RPMI7951 (cell line): ENCODE measurements at places on chromosomes 6 and 20.

GRCh38 chr6:10174056-10174455 lies 240.8 kb downstream of the TFAP2A start:
- no peak for DNase-seq

DNA sequence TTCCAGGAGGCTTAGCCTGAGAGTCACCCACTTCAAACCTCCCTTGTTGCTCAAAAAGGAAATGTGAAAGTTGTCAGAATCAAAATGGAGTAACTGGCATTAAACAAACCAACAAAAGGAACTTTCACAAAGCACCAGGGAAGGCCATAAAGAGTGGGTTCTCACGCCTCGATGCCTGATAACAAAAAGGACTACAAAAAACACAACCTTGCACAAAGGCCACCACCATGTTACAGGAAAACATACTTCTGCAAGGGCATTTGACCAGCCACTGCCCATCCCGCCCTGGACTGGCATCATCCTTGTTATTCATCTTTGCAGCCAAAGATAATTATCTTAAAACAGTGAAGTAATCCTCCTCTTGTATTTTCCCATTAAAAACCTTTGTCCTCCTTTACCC lies 34.8 kb downstream of the RNASET2 start:
- DNase-seq: no peak

DNA sequence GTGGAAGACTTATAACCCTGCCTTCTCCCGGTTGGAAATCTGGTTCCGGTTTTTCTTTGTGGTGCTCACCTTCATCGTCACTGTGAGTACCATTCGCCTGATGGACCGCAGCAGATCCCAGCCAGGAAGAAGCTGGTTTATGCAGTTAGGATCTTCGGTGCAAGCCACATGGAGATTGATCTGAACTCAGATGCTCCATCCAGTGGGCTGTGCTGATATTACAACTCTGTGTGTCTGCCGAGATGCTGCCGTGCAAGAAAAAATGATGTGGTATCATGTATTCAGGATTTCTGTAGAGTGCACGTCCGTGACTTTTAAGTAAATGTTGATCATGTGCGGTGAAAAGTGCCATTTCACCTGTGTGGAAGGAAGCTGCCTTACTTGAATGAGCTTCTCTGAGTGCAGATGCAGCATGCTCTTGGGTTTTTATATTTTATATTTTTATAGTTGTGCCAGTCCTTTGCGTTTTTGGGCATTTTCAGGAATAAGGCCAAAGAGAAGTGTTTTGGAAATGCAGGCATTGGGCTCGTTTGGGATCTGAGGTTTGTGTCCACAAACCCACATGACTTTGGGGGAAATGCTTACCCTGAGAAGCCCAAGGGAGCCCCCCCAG lies 39.2 kb downstream of the DYNLT1 start:
- DNase-seq: peak; percentile 61

- no peak for DNase-seq
Measured at GRCh38 chr20:56417911-56418310, 5.9 kb downstream of the CASS4 start.

GRCh38 chr6:165571721-165572132 lies 91.3 kb downstream of the PDE10A start:
- DNase-seq: no peak

DNA sequence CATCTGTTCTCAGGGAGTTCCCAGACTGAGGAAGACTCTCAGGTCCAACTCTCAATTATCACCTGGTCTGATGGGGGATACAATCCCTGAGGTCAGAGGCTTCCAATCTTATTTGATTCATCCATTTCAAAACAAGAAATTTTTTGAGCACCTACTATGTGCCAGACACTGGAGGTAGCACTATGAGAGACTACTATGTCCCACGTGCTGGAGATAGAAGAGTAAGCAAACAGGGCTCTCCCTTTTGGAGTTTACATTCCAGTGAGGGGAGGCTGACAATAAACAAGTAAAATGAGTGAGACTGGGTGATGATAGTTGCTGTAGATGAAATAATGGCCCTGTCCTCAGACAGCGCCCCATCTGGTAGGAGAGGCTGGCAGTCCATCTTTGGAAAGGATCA lies 16.5 kb downstream of the TMEM151B start:
- no peak for DNase-seq

DNA sequence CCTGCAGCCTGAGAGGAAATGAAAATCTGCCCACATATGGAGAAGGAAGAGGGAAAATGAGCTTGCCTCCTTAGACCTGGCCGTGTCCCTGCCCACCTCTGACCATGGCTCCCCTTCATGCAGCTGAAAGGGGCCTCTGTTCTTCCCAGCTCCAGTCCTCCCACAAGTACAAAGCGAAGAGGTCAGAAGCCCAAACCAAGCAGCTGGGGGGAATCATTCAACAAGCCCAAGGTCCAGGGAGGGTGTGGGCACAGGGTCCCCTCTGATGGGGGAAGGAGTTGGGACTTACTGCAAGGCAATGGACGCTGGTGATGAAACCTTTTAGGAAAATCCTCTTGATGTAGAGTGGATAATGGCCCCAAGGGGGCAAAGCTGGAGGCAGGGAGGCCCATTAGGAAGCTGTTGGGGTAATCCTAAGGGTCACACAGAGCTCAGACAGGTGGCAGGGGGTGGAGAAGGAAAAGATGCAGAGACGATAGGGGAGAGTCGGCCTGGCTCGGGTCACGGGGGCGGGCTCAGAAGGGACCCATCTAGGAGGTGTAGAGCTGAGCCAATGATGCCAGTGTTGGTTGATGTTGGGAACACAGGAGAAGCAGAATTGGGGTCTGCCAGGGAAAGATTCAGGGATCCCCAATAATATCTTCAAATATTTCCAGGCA lies 16.1 kb upstream of the GRM4 start:
- DNase-seq: no peak

- DNase-seq: peak; percentile 62
Measured at GRCh38 chr6:113049190-113049589, 702.1 kb downstream of the RFPL4B start.

DNA sequence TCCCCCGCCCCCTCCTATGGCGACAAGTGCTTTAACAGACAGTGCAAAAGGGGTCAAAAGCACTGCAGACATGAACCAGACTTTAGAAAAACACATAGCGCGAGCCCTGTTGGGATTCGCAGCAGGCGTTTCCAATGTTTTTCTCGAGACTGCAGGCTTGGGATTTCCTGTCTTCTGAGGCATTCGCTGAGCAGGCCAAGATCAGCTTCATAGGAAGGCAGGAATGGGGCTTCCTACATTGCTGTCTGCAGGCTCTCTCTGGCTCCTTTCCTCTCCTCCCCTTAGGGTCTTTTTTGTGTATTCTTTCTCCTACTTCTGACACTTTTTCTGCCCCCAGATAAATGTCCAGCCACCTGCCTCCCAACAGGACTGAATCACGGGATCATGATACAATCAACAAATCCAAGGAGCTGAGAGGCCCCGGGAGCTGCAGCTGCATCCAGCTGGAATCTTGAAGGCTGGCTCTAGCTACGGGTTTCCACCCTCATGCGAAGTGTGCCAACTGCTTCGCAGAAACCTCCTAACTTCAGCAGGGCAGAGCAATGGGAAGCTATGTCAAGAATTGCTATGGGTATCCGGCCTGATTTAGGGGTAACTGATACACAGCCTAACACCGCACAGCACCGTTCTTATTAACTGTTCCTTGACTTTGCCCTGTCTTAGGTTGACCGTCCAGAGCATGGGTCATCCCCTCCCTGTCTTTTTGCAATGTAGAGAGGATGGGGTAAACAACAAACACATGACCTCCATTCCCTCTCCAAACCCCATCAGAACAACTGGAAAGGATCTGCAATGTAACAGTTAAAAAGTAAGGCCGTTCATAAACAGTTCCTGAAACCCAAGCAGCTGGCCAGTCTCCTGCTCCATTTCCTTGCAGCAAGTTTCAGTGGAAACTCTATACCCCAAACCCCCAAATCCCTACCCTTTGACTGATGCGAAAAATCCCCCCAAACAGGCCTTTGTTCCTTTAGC lies 31.5 kb downstream of the SNX5 start:
- peak; percentile 64 for DNase-seq

DNA sequence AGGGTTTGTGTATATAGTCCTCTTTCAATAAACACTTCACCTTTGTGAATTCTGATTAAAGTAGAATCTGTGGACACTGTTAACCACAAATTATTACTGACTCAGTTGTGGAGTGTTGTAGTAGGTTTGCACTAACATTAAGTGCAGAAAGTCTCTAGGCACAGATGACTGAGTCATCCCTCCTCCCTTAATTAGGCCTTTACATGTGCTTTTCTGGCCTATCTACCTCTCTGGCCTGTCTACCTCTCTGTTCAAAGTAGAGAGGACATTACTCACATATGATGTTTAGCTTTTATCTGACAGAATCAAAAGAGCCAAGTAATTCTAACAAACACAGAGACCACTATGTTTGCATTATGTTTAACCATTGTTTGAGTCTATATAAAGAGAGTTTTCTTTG lies 783.0 kb downstream of the TENT5A start:
- peak; percentile 1 for DNase-seq

DNA sequence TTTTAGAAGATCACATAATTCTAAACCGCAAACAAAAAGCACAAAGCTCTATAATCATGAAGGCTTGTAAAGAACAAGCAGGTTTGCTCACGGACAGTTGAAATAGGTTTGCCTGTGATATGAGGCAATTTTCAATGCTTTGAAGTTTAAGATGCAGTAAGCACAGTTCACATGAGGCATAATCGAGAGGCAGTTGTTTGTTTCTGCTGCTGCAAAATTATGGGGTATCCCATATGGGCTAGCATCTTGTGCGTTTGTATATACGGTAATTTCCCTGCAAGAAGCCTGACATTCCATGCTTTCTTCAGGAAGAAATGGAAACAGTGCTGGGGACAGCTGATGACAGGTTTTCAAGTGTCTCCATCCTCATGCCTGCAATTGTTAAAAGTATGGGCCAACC lies 94.6 kb upstream of the MC3R start:
- DNase-seq: no peak

GRCh38 chr6:128280066-128280465 lies 240.3 kb downstream of the PTPRK start:
- DNase-seq: no peak

- DNase-seq: no peak
Measured at GRCh38 chr6:28868873-28869272, 54.9 kb downstream of the TRIM27 start.

- DNase-seq: no peak
Measured at GRCh38 chr6:41518118-41518517, 28.1 kb upstream of the FOXP4 start.

- DNase-seq: peak; percentile 23
Measured at GRCh38 chr6:125747589-125748405, 1.6 kb upstream of the HEY2 start.

- no peak for DNase-seq
Measured at GRCh38 chr6:127173156-127173940, 54.9 kb downstream of the RSPO3 start.

DNA sequence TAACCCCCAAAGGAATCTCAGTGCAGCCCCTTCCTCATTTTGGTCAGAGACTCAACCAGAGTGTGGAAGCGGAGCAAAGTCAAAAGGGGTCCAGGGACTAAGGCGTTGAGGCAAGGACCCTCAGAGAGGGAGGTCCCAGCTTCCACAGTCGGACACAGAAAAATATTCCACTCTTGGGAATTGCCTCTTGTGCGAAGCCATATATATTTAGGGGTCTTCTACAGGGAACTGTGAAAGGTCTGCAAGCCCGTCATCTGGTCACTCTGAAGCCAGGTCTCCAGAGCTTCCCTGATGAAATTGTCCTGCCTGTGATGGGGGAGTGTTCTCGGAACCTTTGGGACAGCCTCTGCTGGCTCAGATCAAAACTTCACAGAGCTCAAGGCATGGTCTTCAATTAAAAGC lies 160.8 kb downstream of the TBXT start:
- no peak for DNase-seq

- DNase-seq: no peak
Measured at GRCh38 chr6:109290143-109290931, 91.9 kb downstream of the CD164 start.

- DNase-seq: no peak
Measured at GRCh38 chr6:17354700-17355403, 38.5 kb upstream of the CAP2 start.

GRCh38 chr6:8844968-8845367 lies 409.6 kb upstream of the SLC35B3 start:
- no peak for DNase-seq

DNA sequence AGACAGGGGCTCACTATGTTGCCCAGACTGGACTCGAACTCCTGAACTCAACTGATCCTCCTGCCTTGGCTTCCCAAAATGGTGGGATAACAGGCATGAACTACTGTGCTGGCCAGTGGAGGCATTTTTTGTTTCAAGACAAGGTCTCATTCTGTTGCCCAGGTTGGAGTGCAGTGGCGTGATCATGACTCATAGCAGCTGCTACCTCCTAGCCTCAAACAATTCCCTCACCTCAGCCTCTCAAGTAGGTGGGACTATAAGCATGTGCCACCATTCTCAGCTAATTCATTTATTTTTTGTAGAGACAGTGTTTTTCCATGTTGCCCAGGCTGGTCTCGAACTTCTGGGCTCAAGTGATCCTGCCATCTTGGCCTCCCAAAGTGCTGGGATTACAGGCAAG lies 17.2 kb downstream of the ENPP3 start:
- peak; percentile 20 for DNase-seq

DNA sequence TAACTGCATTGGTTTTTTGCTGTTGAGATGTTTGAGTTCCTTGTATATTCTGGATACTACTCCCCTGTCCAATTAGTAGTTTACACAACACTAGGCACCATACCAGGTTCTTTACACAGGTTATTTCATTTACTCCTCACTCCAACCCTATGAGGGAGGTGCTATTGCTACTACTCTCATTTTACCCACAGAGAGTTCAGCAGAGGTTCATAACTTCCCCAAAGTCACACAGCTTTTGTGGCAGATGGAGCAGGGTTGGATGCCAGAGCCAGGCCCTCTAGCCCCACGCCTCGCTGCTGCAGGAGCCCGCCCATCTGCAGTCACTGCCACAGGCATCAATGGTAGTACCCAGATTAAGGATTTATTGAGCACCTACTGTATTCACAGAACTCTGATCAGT lies 61.7 kb upstream of the MAP3K4 start:
- DNase-seq: no peak

- no peak for DNase-seq
Measured at GRCh38 chr6:125811259-125811658, 20.5 kb downstream of the NCOA7 start.

DNA sequence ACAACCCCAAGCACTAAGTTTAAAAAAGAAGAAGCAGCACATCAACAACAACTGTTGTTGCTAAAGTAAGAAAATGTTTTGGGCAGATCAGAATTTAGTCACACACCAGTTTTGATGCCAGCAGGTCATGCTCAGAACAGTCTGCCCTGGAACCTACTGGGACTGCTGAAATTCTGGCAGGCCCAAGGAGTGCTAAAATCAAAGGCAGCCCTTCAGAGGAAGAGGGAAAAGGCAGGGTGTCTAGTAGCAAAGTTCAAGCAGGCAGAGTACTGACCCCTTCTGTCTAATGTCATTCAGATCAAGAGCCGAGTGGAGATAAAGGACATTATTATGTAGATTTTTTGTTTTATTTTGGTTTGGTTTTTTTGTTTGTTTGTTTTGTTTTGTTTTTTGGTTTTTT lies 96.6 kb upstream of the LOC128125822 start:
- DNase-seq: no peak

DNA sequence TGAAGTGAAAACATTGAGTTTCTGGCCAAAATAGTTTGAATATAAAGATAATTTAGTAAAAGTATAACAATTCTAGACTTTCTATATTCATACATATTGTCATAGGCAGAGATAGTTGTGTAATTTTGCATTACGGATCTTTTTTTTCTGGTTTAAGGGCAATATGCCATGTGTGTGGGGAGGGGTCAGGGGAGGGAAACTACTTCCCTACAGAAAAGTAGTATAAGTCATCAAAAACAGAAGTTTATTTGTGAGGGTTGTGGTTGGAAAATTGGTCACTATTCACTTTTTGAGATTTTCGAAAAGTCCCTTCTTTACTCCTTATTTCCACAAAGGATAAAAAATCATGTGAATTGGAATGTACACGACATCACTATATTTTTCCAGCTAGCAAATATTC lies 288.2 kb upstream of the PREP start:
- DNase-seq: no peak
